NCI-H1930 (cell line): ENCODE measurements at places on chromosomes 13 and 19.

- no peak for DNase-seq
These were observed 152.5 kb downstream of the KCTD12 start for GRCh38 chr13:76733671-76734070.

DNA sequence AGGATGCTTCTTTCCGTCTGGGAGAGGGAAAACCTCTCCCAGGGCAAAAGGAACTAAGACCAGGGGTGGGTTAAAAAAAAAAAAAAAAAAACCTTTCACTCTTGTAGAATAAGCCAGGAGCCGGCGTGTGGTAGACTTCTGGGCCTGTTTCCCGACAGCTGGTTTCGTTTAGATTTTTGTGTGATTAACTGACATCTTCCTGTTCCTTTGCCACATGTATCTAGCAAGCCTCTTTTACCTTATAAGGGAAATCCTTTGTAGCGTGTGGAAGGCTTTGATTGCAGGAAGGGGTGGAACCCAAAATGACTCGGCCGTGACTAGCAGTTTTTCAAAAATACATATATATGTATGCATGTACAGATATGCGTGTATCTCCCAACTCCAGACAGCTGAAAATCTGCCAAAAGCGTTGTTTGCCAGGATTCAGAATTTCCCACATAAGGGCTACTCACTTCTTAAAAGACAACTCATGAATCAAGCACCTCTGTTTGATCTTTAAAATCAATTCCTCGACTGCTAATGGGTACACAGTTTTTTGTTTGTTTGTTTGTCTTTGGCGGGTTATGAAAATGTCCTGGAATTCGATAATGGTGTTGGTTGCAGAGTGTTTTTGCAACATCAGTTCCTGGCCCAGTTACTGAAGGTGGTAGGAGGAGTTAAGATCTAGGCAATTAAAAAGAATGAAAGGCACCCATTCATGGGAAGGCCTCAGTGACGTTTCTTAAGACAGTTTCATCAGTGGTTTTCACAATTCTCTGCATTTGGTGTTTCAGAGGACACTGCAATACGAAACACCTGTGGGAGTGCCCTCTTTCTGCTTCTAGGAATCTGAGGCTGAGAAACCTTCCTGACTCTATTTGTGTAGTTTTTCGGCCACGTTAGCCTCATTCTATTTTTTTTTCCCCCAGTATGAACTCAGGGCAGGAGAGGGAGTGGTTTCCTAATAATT, 2.7 kb downstream of the TPM4 start:
- DNase-seq: no peak

- no peak for DNase-seq
These were observed 35.7 kb upstream of the DACH1 start for GRCh38 chr13:71902676-71903075.

DNA sequence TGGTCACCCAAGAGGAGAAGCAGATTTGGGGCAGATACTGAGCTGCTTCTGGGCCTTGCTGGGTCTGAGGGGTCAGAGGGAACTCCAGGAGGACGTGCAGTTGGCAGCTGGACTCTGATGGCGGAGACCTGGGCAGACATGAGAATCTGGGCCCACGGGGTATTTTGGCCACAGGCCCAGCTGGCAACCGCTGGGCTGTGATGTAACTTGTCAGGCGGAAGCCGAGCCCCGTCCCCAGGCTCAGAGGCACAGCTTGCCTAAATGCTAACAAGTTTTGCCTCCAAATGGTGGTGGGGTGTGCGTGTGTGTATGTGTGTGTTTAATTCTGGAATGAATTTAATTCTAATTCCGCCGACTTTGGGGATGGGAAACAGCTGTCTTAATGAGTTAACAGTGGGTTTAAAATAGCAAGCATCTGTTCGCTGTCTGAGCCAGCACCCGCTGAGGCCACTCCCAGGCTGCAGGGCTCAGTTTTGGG, 11.6 kb downstream of the ZNRF4 start:
- no peak for DNase-seq

GRCh38 chr13:45335397-45336024, 5.5 kb downstream of the TPT1 start:
- DNase-seq: no peak

GRCh38 chr13:37417060-37417441, 181.5 kb downstream of the POSTN start:
- DNase-seq: no peak

DNA sequence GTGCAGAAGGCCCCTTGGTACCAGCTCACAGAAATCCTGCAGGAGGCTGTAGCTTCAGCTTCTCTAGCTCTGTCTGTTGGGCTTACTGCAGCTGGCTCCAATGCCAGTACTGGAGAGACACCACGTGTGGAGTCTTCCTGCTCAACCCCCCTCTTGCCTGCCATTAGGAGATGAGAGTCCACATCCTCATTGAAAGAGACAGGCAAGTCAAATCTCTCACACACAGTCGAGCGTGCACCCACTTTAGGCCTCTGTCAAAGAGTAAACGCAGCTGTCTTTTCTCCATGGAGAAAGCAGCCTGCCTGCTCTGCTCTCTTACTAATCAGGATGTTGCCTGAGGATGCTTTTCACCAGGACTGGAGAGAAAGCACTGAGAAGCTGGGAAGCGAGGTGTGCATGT, 523.0 kb upstream of the NBEA start:
- no peak for DNase-seq

- no peak for DNase-seq
These were observed 551.0 kb upstream of the ATXN8OS start for GRCh38 chr13:69556540-69557196.

DNA sequence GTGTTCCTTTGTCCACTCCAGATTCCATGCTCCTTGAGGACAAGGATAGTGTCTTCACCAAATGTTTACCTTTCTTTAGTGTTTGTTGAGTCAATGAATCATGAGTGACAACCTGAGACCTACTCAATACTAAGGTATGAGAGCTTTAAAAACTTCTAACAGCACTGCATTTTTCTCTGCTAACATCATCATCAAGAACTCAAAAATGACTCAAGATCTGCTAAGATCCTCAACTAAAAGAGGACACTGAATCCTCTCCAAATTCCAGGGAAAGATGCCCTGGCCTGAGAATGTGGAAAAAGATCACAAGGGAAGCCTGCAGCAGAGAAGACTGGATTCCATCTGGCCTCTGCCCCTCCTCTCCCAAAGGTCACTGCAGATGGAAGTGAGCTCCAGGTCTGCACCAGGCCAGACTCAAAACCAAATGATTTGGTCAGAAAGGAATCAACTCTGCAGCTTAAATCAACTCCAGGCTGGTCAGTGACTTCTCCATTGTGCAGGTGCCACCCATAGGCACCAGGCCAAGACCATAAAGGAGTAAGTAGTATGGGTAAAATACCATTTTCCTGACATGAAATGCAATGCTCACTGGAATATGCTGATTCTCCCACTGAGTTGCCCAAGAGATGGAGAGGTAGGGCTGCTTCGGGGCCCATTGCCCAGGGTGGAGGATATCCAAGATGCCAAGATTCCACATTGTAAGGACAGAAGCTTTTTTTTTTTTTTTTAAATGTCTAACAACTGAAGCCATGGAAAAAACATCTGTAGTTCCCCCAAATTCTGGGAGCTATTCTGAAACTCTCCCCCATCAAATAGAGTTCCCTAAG, 89.5 kb upstream of the DOCK9 start:
- no peak for DNase-seq

DNA sequence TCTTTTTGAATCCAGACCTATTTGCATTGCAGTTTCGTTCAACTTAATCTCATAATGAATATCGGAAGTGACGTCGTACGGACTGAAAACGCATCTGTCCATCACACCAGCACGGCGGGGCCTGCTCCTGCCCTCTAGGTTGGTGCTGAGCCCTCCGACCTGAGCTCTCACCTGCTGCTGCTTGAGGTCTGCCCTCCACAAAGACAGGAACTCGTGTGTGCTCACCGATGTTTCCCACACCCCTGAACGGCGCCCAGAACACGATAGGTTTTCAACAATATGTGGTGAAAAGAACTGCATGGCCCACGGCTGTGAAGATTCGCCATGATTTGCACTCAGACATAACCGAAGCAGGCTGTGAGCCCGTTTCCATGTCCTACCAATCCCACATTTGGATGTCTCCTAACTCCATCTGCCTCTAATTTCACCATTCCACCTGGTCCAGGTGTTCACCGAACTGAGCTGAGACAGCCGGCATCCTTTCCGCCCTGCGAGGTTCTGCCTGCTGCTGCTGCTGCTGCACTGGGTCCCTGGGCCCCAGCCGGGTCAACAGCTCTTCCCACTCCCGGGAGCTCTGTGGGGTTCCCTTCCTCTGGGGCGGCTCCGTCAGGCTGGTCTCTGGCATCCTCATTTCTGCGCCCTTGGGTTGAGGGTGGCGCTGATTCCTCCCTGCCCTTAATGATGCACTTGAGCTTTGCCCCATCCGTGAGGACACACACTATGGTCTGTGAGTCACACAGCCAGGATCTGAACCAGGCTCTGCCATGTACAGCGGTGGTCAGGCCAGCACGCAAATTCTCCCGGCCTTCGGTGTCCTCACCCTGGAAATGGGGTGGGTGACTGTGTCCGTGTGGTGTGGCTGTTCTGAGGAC, 20.9 kb downstream of the GRTP1 start:
- no peak for DNase-seq

- DNase-seq: no peak
These were observed 33.8 kb upstream of the SGCG start for GRCh38 chr13:23146811-23147625.
